ENCODE measurements at places on chromosomes 2 and 18.

- no peak for DNase-seq
Observed at GRCh38 chr2:9919512-9919911, 32.0 kb upstream of the GRHL1 start.

GRCh38 chr2:188367164-188367563, 75.5 kb downstream of the GULP1 start:
- DNase-seq, result no peak

GRCh38 chr18:74444104-74444503, 13.0 kb downstream of the DIPK1C start:
- DNase-seq, result no peak

GRCh38 chr2:60095202-60095815, 458.1 kb downstream of the BCL11A start:
- DNase-seq, result no peak

DNA sequence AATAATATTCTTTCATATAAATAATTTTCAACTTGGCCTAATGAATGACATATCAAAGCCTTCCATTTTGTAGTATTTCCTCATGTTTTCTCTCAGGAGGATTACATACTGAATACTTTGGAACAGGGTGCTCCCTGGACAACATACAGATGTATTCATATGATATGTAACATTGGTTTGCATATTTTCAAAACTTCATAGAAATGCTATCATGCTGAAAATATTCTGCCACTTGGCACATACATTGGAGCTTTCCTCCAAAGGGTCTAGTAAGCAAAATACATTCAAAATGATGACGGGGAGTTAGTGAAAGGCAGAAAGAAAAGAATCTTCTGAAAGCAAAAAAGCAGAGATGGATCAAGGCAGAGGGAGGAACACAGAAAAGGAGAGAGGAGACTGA, 38.1 kb upstream of the RTN4 start:
- no peak for DNase-seq

DNA sequence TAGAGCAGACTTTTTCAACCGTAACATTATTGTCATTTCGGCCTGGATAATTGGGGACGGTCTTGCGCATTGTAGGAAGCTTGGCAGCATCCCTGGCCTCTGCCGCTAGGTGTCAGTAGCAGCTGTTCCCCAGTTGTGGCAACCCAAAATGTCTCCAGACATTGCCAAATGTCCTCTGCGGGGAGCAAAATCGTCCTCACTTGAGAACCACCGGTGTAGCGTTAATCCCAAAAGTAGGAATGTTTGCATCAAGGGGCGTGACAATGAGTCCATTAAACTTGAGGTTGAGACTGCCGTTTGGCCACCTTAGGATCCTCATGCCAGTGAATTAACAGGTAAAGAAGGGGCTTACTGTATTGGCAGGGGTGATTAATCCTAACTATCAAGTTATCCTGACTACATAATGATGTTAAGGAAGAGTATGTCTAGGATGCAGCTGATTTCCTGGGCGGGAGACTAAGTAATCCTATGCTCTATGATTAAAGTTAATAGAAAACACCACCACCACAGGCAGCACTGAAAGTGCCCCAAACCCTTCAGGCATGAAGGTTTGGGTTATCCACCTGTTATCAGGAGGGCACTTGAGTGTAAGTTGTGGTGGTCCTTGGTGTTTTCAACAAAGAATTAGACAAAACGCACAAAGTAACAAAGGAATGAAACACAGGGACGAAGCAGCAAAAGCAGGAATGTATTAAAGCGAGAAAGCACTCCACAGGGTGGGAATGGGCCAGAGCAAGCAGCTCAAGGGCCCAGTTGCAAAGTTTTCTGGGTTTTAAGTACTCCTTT, 4.9 kb upstream of the ZC3H8 start:
- DNase-seq, result peak; percentile 80

DNA sequence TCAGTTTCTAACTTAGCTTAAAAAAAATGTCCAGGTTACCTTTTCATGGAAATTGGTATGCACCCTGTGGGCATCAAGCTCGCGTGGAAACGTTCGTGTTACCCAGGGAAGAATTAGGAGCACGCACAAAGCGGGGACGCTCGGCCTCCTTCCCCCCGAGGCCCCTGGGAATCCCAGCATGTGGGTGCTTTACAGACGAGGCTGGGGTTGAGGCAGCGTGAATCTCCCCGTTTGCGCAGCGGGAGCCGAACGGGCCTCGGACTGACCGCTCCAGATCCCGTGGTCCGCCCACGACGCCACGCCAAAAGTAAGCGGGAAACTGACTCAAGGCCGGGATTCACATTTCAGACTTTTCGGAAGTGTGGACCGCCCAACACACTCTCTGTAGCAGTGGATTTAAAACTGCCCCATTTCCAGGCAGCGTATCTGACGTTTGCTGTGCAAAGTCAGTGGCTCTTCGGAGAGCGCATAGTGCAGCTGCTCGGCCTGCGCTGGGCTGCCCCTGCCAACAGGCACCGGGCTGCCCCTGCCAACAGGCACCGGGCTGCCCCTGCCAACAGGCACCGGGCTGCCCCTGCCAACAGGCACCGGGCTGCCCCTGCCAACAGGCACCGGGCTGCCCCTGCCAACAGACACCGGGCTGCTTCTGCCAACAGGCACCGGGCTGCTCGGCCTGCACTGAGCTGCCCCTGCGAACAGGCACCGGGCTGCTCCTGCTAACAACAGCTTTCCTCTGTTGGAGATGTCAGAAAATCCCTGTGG, 49.7 kb downstream of the SH3YL1 start:
- DNase-seq, result no peak

DNA sequence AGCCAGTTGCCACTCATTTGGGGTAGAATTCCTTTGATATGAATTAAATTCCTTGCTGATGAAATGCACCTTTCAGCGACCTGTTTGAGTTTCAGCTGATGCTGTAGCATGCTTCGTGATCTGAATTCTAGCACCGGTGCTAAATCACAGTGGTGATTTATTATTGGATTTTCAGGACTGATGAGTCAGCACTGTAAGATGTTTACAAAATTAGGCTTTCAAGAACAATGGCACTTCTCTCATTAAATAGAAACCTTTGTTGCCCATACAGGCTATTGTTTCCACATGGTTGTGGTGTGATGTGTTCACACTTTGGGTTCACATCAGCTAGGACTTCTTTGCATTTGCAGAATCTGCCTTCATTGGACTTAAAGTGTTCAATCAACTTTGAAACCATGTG, 687.7 kb downstream of the ARHGAP15 start:
- no peak for DNase-seq

DNA sequence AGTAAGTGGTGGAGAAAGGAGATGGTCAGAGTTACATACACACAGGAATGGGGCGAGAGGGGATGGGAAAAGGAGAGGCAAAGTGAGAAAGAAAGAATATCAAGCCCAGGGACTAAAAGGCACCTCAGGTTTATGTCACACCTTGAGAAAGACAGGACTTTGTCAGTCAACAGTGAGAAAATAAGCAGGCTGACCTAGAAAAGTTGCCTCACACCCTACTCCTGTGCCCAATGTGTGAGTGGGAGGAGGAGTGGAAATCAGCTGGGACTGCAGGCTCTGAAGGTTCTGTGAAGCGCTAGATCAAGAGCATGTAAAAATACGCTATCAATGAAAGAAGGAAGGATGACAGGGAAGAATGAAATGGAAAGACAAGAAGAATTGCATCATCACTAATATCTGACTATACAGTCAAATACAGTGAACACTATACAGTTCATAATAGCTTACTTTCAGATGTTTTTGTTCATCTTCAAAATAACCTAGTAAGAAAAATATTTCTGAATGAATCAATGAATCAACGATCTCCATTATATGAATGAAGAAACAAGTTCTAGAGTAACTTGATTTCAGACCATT, 10.7 kb downstream of the VPS54 start:
- no peak for DNase-seq

GRCh38 chr18:70029163-70029562, 81.5 kb upstream of the CD226 start:
- no peak for DNase-seq

DNA sequence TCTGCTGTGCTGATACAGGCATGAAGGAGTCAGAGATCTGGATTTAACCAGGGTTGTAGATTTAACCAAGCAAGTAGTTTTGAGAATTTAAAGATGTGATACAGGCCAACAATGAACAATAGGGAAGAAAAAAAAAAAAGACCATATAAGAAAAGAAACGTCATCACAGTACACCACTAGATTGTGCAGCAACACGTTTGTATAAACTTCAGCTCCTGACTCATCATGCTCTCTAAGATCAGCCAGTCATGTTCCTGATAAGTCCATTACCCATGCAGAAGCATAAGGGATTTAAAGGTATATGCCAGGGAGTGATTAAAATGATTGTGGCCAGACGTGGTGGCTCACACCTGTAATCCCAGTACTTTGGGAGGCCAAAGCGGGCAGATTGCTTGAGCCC, 22.3 kb upstream of the ERICH2 start:
- no peak for DNase-seq

DNA sequence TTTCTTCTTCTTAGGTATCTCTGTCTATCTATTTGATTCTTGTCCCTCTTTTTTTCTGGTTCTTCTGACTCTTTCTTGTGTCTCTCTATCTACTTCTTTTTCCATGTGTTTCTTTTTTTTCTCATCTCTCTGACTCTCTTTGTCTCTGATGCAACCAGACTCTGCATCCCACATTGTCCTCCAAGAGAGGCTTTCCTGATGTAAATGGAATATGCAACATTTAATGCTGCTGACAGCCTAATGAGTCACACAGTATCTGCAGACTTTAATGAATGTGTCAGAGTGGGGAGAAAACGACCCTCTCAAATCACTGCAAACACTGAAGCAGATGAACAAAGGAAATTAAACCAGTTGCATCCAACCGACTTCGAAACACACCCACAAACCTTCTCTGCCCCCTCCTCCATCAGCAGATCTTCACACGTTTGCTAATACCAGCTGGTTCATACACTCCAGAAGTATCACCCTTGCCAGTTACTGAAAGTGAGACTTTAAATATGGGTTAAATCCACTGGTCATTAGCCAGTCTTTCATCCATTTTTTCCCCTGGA, 351.5 kb downstream of the TXNL1 start:
- DNase-seq, result no peak

- DNase-seq, result no peak
Observed at GRCh38 chr2:203675086-203675485, 31.4 kb upstream of the CD28 start.

- DNase-seq, result no peak
Observed at GRCh38 chr2:172921532-172922236, 154.0 kb upstream of the MAP3K20 start.

GRCh38 chr2:60312618-60313017, 240.8 kb downstream of the BCL11A start:
- DNase-seq, result no peak

GRCh38 chr2:75192496-75192895, 6.8 kb downstream of the TACR1 start:
- DNase-seq, result no peak

DNA sequence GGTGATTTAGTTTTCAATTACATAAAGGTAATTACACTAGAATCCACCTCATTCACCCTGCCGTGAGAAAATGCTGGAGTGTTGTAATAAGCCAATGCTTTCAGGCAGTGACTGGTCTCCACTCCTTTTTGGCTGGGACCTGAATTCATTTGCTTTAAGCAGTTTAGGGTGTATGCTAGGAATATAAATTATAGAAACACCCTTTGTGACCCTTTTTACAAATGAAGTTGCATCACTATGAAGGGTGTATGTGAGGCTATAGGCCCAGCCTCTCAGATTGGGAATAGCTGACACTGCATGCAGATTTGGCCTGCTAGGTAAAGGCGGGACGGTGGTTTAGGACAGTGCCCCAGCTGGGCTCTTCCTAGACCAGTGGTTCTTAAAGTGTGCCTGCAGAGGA, 50.8 kb upstream of the NFE2L2 start:
- DNase-seq, result no peak

GRCh38 chr2:1060372-1060771, 109.7 kb downstream of the SNTG2 start:
- no peak for DNase-seq

DNA sequence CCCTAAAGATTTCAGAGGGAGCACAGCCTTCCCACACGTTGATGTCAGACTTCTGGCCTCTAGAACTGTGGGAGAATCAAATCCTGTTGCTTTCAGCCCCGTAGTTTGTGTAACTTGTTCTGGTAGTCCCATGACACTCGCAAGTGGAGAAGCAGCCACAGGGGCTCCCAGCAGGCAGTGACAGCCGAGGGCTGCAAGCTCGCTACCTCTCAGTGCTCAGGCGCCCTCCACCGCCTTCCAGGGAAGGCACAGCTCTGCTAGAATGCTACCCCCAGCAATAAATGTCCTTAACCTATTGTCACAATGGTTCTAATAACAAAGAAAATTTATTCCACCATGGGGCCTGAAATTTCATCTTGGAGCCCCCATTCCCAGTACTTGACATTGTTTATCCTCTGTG, 143.1 kb upstream of the ZNF236 start:
- no peak for DNase-seq

DNA sequence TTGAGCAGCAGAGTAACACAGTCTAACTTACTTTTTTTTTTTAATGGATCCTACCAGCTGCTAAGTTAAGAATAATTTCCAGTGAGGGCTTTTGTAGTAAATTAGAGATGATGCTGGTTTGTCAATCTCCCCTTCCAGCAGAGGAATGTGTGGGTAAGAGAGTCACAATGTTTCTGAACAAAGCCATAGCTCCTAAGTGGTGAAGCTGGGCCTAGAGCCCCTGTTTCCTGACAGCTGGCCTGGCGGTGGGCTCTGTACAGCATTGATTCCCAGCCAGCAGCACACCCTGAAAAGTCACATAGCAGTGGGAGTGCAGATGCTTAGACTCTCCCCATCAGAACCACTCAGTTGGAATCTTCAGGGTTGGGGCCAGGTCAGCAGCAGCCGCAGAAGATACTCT, 24.4 kb downstream of the CAPG start:
- no peak for DNase-seq

DNA sequence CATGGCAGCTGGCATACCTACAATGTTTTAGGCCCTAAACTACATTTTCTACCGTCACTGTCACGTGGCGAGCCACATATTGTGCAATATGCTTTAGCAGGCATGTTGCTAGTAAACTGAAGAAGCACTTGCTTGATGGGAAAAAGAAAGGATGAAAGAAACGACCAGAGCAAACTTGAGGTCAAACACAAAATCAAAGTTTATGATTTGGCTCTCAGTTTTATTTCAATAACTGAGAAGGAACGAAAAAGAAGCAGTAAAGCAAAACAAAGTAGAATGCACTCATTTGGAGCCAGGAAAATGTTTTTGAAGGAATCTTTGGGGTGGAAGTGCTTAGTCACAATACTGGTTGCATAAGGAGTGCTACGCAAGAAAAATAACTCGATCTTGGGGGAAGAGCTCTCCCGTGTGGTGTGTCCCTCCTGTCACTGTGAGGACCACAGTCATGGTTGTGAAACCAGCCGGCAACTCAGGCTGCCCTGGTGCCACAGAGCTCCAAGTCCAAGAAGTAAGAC, 349.8 kb downstream of the RBM43 start:
- DNase-seq, result no peak

DNA sequence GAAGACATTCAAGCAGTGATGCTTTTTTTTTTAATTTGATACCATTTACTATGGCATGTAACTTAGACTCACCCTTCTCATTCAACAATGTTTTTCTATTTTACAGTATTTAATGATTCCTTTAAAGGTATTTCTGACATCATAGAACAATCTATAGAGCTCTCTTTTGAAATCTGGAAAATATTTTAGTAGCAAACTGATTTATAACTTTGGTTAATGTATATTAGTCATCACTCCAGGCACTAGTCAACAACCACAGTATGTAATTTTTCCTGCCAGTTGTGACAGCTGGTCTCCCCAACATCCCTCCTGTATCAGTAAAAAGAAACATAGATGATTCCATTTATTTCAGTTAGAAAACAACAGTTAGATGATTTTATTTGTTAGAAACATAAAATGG, 122.9 kb downstream of the LCLAT1 start:
- DNase-seq, result no peak

- no peak for DNase-seq
Observed at GRCh38 chr18:54268751-54269150, 566 bp upstream of the POLI start.

Measured in stimulated activated CD4-positive, alpha-beta T cell treated with anti-CD3 and anti-CD28 coated beads, Interleukin-2, amount 100 ng/mL, for 48 hours (primary cell).